ENCODE measurements at places on chromosomes 12 and 14.
A peak's percentile ranks its signal among the peaks of the same experiment; 100 is the strongest.

GRCh38 chr14:95548328-95548929, 13.6 kb downstream of the GLRX5 start:
- no peak overlapping the region for H3K27ac ChIP-seq
- no peaks in the 10 kb centered on the region for H3K27me3 ChIP-seq

DNA sequence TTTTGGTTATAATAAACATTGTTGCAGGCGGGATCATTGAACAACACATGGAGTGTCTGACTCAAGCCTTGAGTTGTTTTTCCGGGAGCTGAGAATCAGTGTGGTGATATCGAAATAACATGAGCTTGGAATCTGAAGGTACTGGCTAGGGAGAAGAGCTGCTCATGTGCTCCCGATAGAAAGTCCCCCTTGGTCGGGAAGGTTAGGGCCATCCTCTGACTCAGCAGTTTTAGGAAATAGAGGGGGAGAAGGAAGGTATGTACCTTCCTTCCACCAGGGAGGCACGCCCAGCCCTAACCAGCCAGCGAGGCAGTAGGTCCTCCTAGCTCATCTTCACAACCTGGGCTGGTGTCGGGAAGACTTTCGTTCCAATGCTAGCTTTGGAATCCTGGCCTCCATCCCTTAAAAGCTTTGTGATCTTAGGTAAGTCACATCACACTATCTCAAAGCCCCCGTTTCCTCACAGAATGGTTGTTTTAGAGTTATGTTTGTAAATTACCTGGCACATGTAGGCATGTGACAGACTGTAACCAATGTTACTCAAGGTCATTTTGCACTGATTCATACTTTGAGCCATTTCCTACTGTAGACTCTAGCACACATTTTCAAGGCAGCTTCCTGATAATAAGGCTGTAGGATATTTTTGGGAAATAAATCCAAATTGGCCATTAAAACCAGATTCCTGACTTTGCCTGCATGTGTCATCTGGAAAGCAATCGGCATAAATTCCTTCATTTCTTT, 1.9 kb upstream of the RAB35 start:
- peak overlapping the region; percentile 92 for H3K4me3 ChIP-seq
- H3K4me1 ChIP-seq = peaks cover 12% of the 10 kb centered on the region
- no peak for DNase-seq
- 0 out of 2 replicates have a peak, but pooled peaks cover 3% of the 10 kb centered on the region for H3K36me3 ChIP-seq

DNA sequence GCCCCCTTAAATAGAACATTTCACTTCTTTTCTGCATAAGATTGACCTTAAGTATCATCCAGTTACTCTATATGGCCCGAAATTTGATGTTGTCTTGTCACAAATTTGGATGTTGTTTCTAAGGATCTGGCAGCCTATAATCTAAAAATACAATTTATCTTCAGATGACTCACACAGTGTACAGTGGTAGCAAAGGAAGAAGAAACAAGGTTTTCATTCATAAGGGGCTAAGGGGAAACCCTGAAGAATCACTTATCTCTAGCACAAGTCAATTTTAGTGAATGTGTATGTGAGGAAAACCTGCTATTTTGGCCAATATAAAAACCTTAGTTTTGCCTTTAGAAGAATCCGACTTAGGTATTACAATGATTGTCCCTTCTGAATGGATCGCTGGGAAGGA, 606.3 kb upstream of the LRFN5 start:
- DNase-seq = no peak
- no peaks in the 10 kb centered on the region for H3K36me3 ChIP-seq
- no peak overlapping the region for H3K4me3 ChIP-seq
- peaks cover 2% of the 10 kb centered on the region for H3K4me1 ChIP-seq

DNA sequence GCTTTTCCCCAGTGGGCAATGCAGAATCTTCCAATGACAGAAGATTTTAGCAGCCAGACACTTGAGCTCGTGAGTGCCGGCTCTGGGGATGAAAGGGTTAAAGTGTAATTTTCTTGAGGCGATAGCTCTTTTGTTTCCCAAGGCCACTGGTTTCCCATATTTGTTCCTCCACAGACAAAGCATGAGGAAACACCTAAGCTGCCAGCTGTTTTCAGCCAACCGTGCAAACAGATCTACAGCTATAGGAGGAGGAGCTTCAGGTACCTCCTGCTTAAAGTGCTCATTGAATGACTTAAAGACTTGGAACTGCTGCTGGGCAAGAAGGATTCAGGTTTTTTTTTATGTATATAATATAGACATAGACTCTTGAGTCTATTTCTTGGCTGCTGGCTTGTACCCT, 1311.5 kb downstream of the TMEM121 start:
- H3K27me3 ChIP-seq = no peaks in the 10 kb centered on the region
- H3K4me1 ChIP-seq = no peaks in the 10 kb centered on the region
- DNase-seq = no peak
- H3K4me3 ChIP-seq = no peak overlapping the region
- H3K36me3 ChIP-seq = no peaks in the 10 kb centered on the region
- H3K27ac ChIP-seq = no peak overlapping the region

- no peaks in the 10 kb centered on the region for H3K27me3 ChIP-seq
- no peak overlapping the region for H3K27ac ChIP-seq
- peaks cover 38% of the 10 kb centered on the region for H3K36me3 ChIP-seq
Observed at GRCh38 chr12:120762086-120762485, 36.5 kb downstream of the ACADS start.

DNA sequence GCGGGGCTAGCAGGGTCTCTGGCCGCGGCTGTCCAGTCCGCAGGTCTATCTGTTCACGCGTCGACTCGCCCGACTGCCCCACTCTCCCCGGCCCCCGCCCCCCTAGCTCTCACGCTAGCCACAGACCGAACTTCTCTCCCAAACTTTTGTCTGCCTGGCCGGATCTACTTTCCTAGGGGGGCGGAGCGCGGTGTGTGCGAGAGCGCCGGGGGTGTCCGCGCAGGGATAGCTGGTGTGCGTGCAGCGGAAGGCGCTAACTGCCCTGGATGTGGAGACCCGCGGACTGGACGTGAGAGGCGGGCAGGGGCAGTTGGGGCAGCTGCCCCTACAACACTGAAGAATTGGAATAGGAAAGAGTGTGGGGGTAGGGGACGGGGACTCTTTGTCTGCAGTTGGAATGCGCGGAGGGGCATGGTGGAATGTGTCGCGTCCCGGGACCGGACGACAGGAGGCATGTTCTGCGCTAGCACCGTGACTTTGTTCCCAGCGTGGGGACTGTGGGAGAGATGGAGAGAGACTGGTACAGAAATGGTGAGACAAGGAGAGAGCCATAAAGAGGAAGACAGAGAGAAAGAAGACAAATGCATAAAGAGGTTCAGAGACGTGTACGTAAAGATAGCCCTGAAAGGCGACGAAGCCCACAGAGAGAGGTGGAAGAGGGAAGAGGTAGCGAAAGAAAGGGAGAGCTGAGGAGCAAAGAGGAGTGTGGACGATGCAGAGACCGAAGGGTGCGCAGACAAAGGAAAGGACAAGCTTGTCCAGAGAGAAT, at the start of gene AJUBA:
AJUBA (minus strand) TSS at position 75 of the 769 bp plus-strand sequence. CDS start 285 bp downstream, outside the sequence.
- H3K36me3 ChIP-seq = no peaks in the 10 kb centered on the region
- peak within 1 kb of the TSS; percentile 72 for H3K4me3 ChIP-seq
- peaks cover 9% of the 10 kb centered on the region for H3K27me3 ChIP-seq
- peak within 1 kb of the TSS; percentile 84 for H3K27ac ChIP-seq

- no peak overlapping the region for H3K27ac ChIP-seq
- H3K4me1 ChIP-seq = no peaks in the 10 kb centered on the region
- H3K4me3 ChIP-seq = no peak overlapping the region
- DNase-seq = no peak
Observed at GRCh38 chr14:88706425-88706824, 86.3 kb downstream of the EML5 start.

DNA sequence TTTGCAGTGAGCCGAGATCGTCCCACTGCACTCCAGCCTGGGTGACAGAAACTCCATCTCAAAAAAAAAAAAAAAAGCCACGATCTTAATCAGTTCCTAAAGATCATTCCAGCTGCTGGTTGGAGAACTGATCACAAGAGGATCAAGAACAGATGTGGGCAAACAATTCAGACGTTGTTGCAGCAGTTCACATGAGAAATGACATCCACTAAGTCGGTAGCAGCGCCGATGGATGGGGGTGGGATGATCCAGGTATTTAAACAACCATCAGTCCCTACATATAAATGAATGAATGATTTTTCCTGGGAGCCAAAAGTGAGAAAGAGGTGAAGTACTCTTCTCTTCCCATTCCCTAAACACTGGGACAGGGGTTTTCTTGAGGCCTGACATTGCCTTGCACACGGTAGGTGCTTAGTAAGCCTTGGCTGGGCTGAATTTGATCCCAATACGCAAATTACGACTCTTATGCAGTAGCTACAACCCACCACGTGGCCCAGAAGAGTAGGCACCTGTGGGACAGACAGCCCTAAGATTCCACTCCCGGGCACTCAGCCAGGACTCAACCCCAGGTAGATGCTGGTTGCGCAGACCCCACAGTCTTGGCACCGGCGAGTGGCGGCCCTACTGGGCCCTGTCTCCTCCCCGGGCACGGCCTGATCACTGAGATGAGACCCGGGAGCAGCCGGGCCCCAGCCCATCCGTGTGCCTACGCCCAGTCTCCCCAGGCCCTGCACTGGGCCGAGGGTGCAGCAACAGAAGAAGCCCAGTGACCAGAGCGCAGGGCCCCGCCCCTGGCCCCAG, 565 bp downstream of the SPRYD3 start:
- no peaks in the 10 kb centered on the region for H3K36me3 ChIP-seq
- H3K4me1 ChIP-seq = peaks cover 3% of the 10 kb centered on the region
- peak overlapping the region; percentile 62 for H3K27ac ChIP-seq
- H3K4me3 ChIP-seq = peak overlapping the region; percentile 45

DNA sequence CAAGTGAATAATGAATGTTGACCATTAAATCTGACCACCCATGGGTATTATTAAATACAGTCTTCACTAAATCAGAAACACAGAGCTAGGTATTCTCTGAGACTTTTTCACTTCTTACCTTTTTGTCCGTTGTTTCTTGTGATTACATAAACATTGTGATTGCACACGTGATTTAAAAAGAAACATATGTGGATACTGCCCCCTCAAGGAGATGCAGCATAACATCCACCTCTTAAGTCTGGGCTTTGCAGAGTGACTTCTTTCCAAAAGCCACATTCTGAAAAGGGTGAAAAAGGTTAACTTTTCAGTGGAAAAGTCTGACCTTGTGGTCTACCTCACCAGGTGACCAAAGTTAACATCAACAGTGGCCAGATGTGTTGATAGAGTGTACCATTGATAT, 185.5 kb upstream of the FAR2 start:
- no peak overlapping the region for H3K27ac ChIP-seq
- DNase-seq = no peak
- no peaks in the 10 kb centered on the region for H3K27me3 ChIP-seq
- no peaks in the 10 kb centered on the region for H3K4me1 ChIP-seq

- no peaks in the 10 kb centered on the region for H3K27me3 ChIP-seq
- DNase-seq = no peak
- no peaks in the 10 kb centered on the region for H3K4me1 ChIP-seq
Observed at GRCh38 chr12:10559244-10559643, 53.6 kb downstream of the EIF2S3B start.

- no peaks in the 10 kb centered on the region for H3K27me3 ChIP-seq
- no peaks in the 10 kb centered on the region for H3K36me3 ChIP-seq
- no peak overlapping the region for H3K27ac ChIP-seq
- H3K4me3 ChIP-seq = no peak overlapping the region
- H3K4me1 ChIP-seq = no peaks in the 10 kb centered on the region
Observed at GRCh38 chr12:80559766-80560165, 115.7 kb downstream of the PTPRQ start.

GRCh38 chr14:38931969-38932652, 170.9 kb downstream of the SEC23A start:
- no peak overlapping the region for H3K27ac ChIP-seq
- no peak overlapping the region for H3K4me3 ChIP-seq
- H3K4me1 ChIP-seq = peaks cover 4% of the 10 kb centered on the region
- H3K36me3 ChIP-seq = no peaks in the 10 kb centered on the region
- H3K27me3 ChIP-seq = no peaks in the 10 kb centered on the region

GRCh38 chr14:90675399-90675798, 140.8 kb downstream of the TTC7B start:
- no peaks in the 10 kb centered on the region for H3K27me3 ChIP-seq
- H3K4me3 ChIP-seq = no peak overlapping the region
- DNase-seq = no peak
- no peak overlapping the region for H3K27ac ChIP-seq

DNA sequence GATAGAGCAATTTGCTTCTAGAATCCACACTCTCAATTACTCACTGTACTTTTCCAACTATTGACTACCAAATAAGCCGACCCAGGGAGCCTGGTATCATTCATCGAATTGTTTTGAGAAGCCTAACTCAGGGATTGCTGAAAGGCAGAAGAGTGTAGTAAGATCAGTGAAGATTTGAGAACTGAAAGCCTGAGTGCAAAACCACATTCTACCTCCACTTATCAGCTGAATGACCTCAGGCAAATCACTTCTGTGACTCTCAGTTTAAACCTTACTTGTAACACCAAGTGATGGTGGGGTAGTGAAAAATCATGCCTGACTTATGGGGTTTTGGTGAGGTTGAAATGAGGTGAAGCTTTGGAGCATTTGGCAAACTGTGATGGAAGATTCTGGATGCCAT, 126.1 kb upstream of the MAX start:
- no peak for DNase-seq
- H3K27me3 ChIP-seq = no peaks in the 10 kb centered on the region
- no peak overlapping the region for H3K4me3 ChIP-seq
- H3K4me1 ChIP-seq = peaks cover 18% of the 10 kb centered on the region
- H3K36me3 ChIP-seq = no peaks in the 10 kb centered on the region

DNA sequence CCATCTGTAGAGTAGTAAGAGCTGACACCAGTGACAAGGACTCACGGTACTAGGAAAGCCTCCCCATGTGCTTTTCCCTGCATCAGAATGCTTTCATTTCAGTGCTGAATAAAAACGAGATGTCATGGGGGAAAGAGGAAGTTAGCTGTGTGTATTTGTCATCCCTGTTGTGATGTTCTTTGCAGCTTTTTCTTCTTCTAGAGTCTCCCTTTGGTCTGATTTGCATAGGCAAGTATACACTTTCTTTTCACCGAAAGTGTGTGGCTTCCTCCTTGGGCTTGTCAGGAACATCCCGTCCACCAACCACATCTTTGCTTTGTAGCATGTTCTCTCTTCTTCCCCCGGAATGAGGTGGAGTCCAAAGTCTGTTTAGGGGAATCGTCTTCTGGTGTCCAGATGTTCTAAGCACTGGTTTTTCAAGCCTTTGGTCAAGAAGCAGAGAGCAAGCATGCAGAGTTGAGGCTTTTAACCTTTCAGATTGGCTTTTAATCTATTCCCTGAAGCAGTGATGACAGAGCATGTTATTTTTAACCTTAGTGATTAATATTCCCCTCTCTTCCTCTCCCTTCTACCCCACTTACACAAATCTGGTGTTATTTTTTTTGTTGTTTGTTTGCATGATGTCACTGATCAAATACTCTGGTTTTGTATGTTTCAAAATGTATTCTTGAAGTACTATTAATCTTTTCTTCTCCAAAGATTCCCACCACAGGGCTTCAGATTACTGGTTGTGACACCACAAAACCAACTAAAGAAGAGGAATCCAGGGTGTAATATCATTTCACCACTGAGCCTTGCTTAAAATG, 163.4 kb downstream of the SAMD4A start:
- DNase-seq = no peak
- H3K27me3 ChIP-seq = no peaks in the 10 kb centered on the region
- H3K36me3 ChIP-seq = no peaks in the 10 kb centered on the region
- no peak overlapping the region for H3K4me3 ChIP-seq
- H3K4me1 ChIP-seq = peaks cover 5% of the 10 kb centered on the region

- peaks cover 28% of the 10 kb centered on the region for H3K27me3 ChIP-seq
- no peaks in the 10 kb centered on the region for H3K36me3 ChIP-seq
- no peak overlapping the region for H3K27ac ChIP-seq
- no peak overlapping the region for H3K4me3 ChIP-seq
Observed at GRCh38 chr14:96688629-96689028, 108.6 kb upstream of the VRK1 start.

Data from H1 (cell line).